NCI-H1436 treated with DMSO at 0.1 percent for 48 hours (cell line): ENCODE measurements at places on chromosomes 4 and X.

DNA sequence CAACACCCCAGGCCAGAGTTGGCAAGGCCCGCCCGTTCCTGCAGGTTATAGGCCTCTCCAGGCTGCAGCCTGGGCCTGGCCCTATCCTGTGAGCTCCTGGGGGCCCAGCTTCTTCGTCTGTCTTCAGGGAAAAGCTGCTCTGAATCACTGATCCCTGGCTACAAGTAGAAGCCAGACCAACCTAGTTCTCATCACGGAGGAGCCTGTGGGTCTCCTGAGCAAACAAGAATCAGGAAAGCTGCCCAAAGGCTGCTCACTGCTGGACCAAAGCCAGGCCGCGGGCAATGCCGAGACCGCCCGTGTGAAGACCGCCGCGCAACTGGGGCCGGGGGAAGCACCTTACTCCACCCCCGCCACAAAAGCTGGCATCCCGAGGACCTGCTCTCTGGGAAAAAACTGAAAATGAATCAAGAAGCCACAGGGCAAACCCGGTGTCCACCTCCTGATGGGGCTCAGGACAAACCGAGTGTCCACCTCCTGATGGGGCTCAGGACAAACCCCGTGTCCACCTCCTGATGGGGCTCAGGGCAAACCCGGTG is 12.8 kb downstream of the CTBP1 start:
- no peak for DNase-seq

DNA sequence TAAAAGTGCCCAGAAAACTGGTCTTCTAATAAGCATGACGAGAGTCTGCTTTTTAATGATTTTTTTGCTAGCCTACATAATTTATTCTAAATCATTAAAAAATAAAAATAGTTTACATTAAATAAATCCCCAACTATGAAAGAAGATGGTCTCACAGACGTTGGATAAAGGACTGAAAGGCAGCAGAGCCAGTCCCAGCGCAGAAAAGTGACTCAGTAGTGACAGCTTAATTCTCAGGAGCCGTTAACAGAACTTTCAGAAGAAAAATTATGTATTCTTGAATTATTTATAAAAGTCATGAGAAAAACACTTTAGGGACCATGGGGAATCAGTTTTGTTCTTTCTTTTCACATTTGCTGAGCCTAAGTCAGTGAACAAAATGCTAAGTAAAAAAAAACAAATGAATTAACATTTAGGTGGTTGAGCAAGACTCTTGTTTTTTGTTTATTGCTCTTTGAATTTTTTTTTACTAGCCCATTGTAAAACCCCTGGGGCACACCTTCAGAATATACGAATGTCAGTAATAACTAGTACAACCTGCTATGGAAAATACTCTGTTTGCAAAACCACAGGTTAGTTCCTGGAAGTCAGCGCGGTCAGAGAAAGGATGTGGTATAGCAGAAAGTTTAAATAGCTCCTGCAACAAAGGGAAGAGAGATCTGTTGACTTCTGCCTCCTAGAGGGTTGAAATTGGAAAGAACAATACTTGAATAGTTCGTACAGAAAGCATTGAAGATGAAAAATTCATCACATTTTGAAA is 50.4 kb upstream of the CCDC160 start:
- no peak for DNase-seq

- DNase-seq = no peak
Observed at GRCh38 chrX:118530219-118530911, 34.8 kb downstream of the DOCK11 start.

DNA sequence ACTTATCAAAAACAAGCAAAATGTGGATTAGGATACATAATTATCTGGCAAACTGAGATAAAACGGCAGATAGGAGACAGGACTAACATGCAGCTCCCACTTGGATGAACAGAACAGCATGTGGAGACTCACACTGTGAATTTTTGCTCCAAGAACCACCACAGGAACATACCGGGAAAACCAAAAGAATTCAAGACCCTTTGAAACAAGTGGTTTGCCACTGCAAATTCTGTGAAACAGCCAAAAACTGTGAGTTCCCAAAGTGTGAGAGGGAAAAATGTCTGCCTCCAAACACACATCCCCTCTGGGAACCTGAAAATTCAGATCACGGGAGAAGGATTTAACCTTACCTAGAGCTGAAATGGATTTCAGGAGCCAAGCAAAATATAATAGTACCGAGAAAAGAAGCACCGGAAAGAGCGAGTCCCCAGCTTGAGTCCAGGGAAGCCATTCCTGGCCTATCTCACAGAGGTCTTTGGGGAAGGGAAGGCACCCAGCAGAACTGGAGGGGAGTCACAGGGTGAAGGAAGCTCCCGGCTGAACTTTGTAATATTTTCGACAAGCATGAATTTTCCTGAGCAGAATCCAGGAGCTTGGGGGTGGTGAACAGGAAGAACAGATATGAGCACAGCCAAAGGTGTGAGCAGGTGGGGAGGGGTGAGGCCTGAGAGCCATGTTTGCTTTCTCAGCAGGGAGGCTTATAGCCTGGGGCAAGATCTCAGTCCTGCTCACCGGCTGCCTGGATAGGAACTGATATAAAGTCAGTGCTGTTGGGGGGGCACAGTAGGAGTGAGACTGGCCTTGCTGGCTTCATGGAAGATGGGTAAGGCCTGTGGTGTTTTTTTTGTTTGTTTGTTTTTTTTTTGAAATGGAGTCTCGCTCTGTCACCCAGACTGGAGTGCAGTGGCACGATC is 23.9 kb downstream of the MANBA start:
- no peak for DNase-seq

- DNase-seq = no peak
Observed at GRCh38 chrX:69987691-69988090, 62.0 kb downstream of the AWAT2 start.

GRCh38 chr4:24890561-24891126 is 22.2 kb downstream of the CCDC149 start:
- DNase-seq = peak; percentile 74

- no peak for DNase-seq
Observed at GRCh38 chrX:44234541-44234940, 108.9 kb downstream of the EFHC2 start.
